NCI-H748 treated with DMSO at 0.1 percent for 48 hours (cell line): ENCODE measurements at places on chromosomes 13 and 19.
A peak's percentile ranks its signal among the peaks of the same experiment; 100 is the strongest.

DNA sequence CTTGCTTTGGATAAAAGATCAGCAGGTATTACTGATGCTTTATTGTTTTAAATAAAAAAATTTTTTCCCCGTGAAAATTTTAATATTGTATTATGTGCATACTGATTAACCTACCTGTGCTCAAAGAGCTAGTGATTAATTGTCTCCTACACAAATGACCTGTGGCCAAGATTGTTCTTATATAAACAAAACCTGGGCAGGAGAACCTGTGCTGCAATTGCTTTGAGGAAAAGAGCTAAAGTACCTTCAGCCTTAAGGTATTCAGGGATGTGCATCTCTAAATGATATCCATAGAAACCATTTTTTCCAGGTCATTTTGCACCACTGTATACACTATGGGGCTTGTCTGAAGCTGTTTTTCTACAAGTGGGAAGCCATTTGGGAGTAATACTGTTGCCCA is 1.2 kb downstream of the FRY start:
- DNase-seq, result peak; percentile 70

DNA sequence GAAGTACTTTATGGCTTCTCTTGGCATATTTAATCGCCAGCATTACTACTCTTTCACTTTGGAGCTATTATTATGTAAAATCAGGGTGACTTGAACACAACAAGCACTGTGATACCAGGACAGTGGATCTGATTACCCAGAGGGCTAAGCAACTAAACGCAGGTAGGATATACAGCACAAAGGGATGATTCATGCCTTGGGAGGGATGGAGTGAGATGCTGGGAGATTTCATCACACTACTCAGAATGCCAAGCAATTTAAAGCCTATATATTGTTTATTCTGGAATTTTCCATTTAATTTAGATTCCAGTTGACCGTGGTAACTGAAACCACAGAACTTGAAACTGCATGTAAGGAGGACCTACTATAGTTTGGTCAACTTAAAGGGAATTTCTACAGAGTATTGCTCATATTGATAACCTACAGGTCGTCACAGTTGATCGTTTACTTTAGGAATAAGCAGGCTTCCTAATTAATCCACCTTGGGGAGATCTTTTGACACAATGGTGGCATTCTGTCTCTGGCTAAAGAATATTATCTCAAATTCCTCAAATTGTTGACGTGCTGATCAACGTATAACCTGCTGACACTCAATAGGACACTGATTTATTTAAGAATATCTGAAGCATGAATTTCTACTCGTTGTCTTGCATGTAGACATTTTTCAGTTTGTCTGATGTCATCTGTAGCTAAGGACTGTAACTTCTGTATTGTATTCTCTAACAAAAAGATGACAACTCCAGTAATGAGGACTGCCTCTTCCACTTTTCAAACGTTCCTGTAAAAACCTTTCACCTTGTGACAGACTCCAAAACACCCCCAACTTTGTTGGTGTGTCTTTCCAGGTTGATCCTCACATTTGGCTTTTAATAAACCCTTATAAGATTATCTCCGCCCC is 254.2 kb downstream of the GPC5 start:
- no peak for DNase-seq

GRCh38 chr19:55014714-55015113 is 23.4 kb downstream of the GP6 start:
- no peak for DNase-seq

DNA sequence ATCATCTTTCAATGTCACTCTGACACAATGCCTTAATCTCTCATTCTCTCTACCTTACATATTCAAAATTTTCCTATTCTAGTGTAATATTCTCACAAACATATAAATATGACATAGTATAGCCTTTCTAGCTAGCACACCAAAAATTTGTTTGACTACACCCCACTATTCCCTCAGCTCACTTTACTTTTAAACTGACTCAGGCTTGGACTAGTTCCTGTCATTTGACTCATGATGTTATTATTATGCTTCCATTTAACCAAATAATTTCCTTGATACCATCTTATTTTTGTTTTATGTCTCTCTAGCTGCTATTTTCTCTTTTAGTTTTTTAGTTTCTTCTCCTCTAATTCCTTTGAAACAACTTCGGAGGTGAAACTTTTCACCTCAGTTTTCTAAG is 1745.6 kb upstream of the PCDH20 start:
- no peak for DNase-seq

GRCh38 chr19:33905473-33905936 is 108.8 kb downstream of the KCTD15 start:
- no peak for DNase-seq
